ENCODE measurements at places on chromosomes 16 and 17.

- no peak for DNase-seq
Measured at GRCh38 chr16:68969338-68969737, 126.0 kb downstream of the TANGO6 start.

DNA sequence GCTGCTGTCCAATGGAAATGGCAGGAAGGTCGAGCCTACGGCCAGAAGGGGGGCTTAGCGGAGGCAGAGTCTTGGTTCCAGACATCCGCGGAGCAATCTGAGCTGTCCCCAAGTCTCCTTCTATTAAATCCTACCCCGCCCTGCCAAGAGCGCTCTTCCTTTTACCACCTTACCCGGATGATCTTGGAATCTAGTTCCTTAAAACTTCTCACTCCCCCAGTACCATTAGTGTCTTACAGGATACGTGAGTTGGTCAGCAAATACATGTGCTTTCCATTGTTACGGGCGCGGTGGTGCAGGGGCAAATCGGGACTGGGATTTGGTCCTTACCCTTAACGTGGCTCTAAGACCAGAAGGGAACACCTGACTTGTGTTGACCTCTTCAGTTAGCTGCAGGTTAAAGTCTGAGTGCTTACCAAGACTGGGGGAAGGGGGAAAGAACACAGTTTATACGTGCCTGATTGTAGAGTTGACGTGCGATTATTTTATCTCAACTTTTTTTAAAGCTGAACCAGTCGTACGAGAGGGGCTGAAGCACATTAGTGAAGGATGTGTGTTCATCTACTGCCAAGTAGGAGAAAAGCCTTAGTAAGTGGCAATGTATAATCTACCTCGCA, 495 bp downstream of the TXNDC17 start:
- DNase-seq = no peak

GRCh38 chr16:67477960-67478554, 2.9 kb downstream of the ATP6V0D1 start:
- DNase-seq = no peak

DNA sequence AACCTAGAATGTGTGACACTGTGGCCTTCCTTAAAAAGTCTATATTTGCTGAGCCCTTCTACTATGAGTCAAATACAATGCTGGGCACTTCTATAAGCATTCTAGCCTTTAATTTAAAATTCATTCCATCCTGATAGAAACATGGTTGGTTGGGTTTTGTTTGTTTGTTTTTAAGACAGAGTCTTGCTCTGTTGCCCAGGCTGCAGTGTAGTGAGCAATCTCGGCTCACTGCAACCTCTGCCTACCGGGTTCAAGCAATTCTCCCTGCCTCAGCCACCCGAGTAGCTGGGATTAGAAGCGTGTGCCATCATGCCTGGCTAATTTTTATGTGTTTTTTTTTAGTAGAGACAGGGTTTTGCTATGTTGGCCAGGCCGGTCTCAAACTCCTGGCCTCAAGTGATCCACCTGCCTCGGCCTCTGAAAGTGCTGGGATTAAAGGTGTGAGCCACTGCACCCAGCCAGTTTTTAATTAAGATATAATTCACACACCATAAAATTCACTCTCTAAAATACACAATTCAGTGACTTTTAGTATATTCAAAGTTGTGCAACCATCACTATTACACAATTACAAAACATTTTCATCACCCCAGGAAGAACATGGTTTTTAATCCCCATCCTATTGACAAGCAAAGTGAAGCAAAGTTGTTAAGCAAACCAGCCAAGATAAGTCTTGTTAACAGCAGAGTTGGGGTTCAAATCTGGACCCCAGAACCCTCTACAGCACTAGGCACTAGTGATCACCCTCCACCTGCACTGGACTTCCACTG, 42.8 kb downstream of the CMTM4 start:
- DNase-seq = no peak

- DNase-seq = no peak
Measured at GRCh38 chr17:20999841-21000532, 42.8 kb downstream of the USP22 start.

DNA sequence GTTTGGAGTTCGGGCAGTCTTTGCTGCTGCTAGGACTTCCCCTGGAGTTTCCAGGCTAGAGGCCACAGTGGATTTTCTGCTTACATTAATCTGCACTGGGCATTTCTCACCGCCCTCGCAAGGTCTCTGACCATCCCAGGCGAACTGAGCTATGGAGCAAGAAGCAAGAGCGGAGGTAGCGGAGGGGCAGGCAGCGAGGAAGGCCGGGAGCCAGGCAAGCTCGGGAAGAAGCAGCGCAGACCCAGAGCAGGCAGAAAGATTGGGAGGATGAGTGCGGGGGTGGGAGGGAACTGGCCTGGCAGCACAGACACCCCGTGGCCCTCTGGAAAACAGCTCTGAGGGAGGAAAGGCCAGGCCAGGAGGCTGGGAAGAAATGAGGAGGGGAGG, 3.8 kb downstream of the COTL1 start:
- DNase-seq = no peak

DNA sequence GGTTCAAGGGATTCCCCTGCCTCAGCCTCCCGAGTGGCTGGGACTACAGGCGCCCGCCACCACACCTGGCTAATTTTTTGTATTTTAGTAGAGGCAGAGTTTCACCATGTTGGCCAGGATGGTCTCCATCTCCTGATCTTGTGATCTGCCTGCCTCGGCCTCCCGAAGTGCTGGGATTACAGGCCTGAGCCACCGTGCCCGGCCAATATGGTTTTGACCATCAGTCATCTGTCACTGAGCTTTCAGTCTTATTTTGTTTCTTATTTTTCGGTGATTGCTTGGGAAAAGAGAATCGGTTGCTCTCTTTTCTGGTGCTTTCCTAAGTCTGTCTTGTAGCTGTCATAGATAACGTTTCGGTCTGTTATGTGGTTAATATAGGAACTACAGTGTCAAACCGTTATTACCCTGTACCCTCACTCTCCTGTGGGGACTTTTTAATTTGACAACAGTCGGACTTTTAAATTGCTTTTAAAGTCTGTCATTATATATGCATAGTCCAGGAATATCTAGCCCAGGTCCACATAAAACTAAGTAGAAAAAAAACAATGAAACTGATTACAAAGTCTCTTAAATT, 453.4 kb downstream of the KCNJ18 start:
- DNase-seq = no peak

- DNase-seq = no peak
Measured at GRCh38 chr17:42750739-42751344, 6.0 kb upstream of the EZH1 start.

DNA sequence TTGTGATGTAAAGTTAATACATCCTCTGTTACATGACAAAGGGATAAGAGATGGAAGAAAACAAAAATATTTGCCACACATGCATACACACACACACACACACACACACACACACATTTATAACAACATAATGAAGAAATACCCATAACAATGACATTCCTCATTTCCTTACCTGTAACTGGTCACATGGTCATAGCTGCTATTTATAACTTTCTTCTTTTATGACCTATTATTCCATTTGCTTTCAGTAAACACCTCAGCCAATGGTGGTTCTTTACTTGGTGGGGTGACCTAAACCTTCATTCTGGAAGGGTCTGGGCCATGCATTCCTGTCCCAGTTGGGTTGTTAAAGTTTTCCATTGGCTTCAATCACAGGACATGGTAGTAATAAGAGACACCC, 5.3 kb downstream of the MT2A start:
- DNase-seq = no peak

DNA sequence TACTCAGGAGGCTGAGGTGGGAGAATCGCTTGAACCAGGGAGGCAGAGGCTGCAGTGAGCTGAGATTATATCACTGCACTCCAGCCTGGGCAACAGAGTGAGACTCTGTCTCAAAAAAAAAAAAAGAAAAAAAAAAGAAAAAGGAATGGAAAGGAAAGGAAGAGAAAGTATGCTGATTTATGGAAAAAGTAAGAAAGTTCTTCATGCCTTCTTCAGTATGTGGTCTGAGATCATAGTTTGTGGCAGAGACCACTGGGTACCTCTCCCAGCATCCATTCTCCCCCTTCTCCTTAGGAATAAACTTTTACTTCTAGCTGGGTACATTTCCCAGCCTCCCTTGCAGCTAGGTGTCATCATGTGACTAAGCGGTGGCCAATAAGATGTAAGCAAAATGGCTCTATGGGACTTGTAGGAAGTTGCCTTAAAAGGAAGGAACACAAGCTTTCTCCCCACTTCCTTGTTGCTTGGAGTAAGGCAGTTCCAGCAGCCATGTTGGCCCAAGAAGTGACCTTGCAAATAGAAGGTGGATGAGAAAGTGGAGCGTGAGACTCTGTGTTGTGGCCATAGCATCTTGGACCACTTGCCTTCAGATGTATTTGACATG, 26.1 kb upstream of the XPO6 start:
- DNase-seq = no peak

GRCh38 chr16:89077076-89077475, 16.6 kb upstream of the ACSF3 start:
- no peak for DNase-seq

DNA sequence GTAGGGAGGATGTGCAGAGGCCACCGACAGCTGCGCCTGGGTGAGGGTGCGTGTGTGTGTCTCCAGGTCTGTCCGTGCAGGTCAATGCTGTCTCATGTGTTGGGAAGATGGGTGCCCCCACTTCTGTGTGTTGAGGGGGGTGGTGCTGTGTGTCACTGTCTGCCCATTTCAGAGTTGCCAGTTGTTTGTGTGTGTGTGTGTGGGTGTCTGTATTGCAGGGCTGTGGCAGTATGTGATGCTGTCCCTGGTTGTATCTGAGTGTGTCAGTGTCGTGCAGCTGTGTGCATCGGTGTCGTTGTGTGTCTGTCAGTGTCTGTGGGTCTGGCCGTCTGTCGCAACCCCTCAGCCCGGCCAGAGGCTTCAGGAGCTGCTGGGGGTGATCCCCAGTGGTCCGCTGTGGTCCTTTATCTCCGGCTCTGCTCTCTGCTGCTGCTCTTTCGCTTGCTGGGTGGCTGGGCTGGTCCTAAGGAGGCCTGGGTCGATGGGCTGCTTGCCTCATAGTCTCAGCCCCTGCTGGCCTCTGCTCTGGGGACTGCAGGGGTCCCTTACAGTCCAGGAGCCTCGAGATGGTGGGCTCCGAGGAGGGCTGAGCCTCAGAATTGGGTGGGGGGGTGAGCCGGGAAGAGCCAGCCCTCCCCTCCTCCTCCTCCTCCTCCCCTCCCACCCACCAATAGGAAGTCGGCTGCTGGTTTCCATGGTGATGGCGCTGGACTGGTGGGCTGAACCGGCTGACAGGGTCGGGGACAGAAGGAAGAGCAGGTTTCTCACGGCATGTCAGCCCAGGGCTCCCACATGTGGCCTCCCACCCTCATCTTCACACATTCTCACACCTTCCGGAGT, at the start of gene TSPOAP1:
Gene TSPOAP1 (minus strand): TSS at position 601 of the 840 bp plus-strand sequence. CDS start 875 bp downstream, outside the sequence.
- no peak for DNase-seq

GRCh38 chr16:77085981-77086380, 105.0 kb upstream of the MON1B start:
- DNase-seq = no peak

DNA sequence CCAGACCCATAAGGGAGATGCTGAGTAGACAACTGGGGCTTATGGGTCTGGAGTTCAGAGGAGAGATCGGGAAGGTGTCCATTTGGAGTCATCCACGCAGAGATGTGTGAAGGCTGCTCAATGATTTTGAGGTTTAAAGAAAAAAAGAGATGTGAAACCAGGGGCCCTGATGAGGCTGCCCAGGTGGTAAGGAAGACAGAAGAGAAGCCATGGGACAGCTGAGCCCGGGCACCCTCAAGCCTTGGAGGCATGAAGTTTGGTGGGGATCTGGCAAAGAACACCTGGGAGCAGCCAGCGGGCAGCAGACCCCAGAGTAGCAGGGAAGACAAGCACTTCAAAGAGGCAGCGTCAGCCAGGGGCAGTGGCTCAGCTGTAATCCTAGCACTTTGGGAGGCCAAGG, 20.8 kb upstream of the MYO15B start:
- DNase-seq = no peak

GRCh38 chr17:58006560-58006923, 504 bp downstream of the SRSF1 start:
- DNase-seq = peak; percentile 75

- peak; percentile 52 for DNase-seq
Measured at GRCh38 chr17:40092581-40092980, 7.8 kb downstream of the NR1D1 start.

- peak; percentile 11 for DNase-seq
Measured at GRCh38 chr17:4974115-4974670, 6.6 kb upstream of the SPAG7 start.

- no peak for DNase-seq
Measured at GRCh38 chr17:15343749-15344148, 2.4 kb upstream of the TEKT3 start.

- DNase-seq = no peak
Measured at GRCh38 chr17:13266606-13267005, 248.8 kb upstream of the ELAC2 start.

GRCh38 chr17:55394357-55395021, 27.1 kb downstream of the MMD start:
- DNase-seq = no peak

GRCh38 chr17:5526821-5527598, 40.6 kb downstream of the MIS12 start:
- DNase-seq = peak; percentile 56

DNA sequence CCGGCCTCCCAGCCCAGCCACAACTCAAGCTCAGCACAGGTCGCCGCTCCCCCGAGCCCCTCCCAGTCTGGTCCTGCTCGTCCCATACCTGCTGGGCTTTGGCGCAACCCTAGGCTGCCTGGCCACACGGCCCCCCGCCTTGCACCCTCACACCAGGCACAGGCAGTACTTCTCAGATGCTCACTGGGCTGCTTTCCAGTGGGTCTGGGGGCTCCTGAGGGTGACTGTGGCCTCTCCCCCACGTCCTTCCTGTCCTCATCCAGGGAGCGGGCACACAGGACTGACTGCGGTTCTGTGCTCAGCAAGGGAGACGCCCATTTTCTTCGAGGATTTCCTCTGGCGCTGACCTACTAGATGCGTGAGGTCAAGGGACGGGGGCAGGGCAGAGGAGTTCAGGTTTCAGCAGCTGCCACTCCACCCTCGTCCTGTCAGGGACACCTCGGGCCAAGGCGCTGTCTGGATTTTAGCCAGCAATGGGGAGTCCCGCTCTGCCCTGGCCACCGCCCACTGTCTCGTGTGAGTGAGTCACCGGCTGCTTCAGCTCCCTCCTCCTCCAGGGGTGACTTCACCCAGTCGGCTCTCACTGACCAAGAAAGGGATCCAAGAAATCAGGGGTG, 115.8 kb downstream of the NPIPB11 start:
- DNase-seq = no peak

DNA sequence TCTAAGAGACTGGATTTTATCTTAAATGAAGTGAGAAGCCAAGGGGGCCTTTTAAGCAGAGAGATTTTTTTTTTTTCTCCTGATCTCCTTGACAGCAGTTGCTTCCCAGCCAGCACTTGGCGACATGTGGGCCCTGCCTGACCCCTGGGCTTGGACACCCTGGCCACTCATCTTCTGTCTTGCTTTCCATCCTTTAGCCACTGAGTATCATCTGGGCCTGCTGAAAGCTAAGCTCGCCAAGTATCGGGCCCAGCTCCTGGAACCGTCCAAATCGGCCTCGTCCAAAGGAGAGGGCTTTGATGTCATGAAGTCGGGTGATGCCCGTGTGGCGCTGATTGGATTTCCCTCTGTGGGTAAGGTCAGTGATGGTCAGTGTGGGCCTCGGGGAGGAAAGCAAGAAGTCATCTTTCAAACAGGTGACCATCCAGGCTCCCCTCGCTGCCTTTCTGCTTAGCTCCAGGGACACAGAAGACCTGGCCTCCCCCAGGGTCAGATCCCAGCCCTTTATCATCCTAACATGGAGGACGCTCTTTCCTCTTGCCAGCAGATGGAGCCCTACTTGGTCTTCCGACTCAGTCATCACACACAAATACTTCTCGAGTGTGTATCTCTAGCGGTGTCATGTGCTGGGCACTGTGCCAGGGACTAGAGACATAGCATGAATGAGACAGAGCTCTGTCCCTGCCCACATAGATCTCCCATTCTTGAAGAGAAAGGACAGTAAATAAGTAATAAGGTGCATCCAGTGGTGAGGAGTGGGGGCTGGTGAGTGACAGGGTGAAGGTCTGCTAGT, 6.1 kb downstream of the DRG2 start:
- no peak for DNase-seq

All from anterior cingulate cortex (tissue), 58 donors.